CD4-positive, alpha-beta T cell (primary cell): ENCODE measurements at places on chromosomes 6 and 20. TPM values are rescaled to one million over a fixed set of nuclear protein-coding genes. Genes with fewer than 3 reads are reported as not detected.
A peak's percentile ranks its signal among the peaks of the same experiment; 100 is the strongest.

The KHDC1L gene
- not detected for total RNA-seq

DNA sequence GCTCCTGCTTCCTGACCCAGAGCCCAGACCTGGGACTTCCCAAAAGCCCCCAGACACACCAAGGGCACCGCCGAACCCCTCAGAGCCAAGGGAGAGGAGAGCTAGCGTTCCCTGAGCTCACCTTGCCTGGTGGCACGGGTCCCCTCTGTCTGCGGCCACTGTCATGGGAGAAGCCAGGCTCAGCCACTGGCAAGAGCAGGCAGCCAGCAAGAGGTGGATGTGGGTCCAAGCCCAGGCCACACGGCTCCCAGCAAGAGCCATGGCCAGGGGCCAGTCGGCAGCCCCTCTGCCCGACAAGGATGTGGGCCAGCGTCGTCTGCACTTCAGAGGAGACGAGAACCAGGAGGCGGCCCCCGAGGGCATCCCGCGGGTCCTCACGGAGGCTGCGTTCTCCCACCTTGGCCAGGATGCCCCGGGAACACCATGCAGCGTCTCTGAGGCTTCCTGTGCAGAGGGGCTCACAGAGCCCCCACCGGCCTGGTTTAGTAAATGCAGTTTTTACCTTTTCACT, 2.2 kb upstream of the PPDPF start:
- no peak for DNase-seq
- no peaks in the 10 kb centered on the region for H3K27me3 ChIP-seq
- H3K27ac ChIP-seq = no peak overlapping the region
- H3K4me1 ChIP-seq = peaks cover 29% of the 10 kb centered on the region
- H3K36me3 ChIP-seq = peaks cover 18% of the 10 kb centered on the region

GRCh38 chr6:35663447-35664235, 25.1 kb downstream of the FKBP5 start:
- H3K27ac ChIP-seq = peak overlapping the region; percentile 54
- H3K36me3 ChIP-seq = no peaks in the 10 kb centered on the region
- DNase-seq = no peak
- H3K27me3 ChIP-seq = no peaks in the 10 kb centered on the region
- peak overlapping the region; percentile 10 for H3K4me3 ChIP-seq

GRCh38 chr6:160040055-160040454, 71.2 kb downstream of the IGF2R start:
- no peak for DNase-seq
- no peaks in the 10 kb centered on the region for H3K27me3 ChIP-seq
- no peak overlapping the region for H3K27ac ChIP-seq

GRCh38 chr20:45359069-45359405, 3.9 kb upstream of the SYS1 start:
- H3K36me3 ChIP-seq = no peaks in the 10 kb centered on the region
- H3K27ac ChIP-seq = no peak overlapping the region
- peaks cover 37% of the 10 kb centered on the region for H3K4me1 ChIP-seq
- H3K4me3 ChIP-seq = no peak overlapping the region
- H3K27me3 ChIP-seq = no peaks in the 10 kb centered on the region

The BMP5 gene
- not detected for total RNA-seq

The GNMT gene
- total RNA-seq = 1.2 TPM

- H3K27me3 ChIP-seq = peaks cover 6% of the 10 kb centered on the region
- H3K4me1 ChIP-seq = no peaks in the 10 kb centered on the region
- no peak for DNase-seq
- no peaks in the 10 kb centered on the region for H3K36me3 ChIP-seq
- H3K4me3 ChIP-seq = no peak overlapping the region
- H3K27ac ChIP-seq = no peak overlapping the region
Observed at GRCh38 chr6:174036-174435, 118.3 kb upstream of the DUSP22 start.

DNA sequence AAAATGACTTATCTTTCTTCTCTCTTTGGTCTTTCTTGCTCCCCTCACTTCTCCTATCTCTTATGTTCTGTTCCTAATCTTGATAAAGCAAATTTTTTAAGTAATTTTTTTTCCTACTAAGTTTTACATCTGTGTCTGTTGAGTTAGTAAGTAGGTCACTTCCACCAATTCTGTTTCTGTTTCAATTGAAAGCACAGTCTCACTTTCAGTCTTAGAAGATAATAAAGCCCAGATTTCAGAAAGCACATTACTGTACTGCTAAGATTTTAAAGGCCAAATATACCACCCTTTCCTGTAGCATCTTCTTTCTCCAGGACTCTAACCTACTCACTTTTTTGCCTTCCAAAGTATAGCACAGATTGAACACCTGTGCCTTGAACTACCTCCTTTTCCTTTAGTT, 866.1 kb upstream of the ADGRB3 start:
- no peaks in the 10 kb centered on the region for H3K27me3 ChIP-seq
- H3K27ac ChIP-seq = no peak overlapping the region
- no peak overlapping the region for H3K4me3 ChIP-seq
- H3K4me1 ChIP-seq = no peaks in the 10 kb centered on the region

- H3K36me3 ChIP-seq = peaks cover 7% of the 10 kb centered on the region
- DNase-seq = no peak
- H3K4me1 ChIP-seq = peaks cover 40% of the 10 kb centered on the region
- no peaks in the 10 kb centered on the region for H3K27me3 ChIP-seq
- no peak overlapping the region for H3K4me3 ChIP-seq
- no peak overlapping the region for H3K27ac ChIP-seq
Observed at GRCh38 chr20:63857764-63858392, 3.4 kb upstream of the ABHD16B start.

The ENPP4 gene
- 4.3 TPM for total RNA-seq

- peaks cover 43% of the 10 kb centered on the region for H3K36me3 ChIP-seq
- H3K4me1 ChIP-seq = peaks cover 22% of the 10 kb centered on the region
- no peaks in the 10 kb centered on the region for H3K27me3 ChIP-seq
- H3K4me3 ChIP-seq = no peak overlapping the region
- H3K27ac ChIP-seq = no peak overlapping the region
Observed at GRCh38 chr20:59185809-59186208, 22.2 kb downstream of the ZNF831 start.

GRCh38 chr6:44641344-44642031, 254.0 kb downstream of the CDC5L start:
- no peak overlapping the region for H3K27ac ChIP-seq
- no peak overlapping the region for H3K4me3 ChIP-seq
- no peaks in the 10 kb centered on the region for H3K36me3 ChIP-seq
- no peaks in the 10 kb centered on the region for H3K27me3 ChIP-seq
- H3K4me1 ChIP-seq = no peaks in the 10 kb centered on the region
- DNase-seq = no peak

DNA sequence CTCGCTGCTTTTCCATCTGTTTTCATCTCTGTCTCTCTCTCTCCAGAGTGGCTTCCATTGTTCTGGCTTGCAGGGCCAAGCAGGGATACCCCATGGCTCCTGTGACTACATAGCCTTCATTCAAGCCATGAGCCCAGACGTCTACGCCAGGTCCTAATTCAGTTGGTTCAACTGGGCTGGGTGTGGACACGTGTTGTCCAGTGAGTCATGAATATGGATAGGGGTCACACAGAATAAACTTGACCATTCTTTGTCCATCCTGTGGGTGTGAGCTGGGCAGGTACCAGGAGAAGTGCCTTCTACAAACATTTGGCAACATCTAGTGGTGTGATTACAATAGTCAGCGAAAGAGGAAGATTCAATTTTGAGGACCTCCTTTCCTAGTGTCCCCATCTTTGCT, 96.9 kb upstream of the ARMC2 start:
- H3K27me3 ChIP-seq = no peaks in the 10 kb centered on the region
- no peak overlapping the region for H3K27ac ChIP-seq
- no peak overlapping the region for H3K4me3 ChIP-seq
- no peak for DNase-seq

GRCh38 chr6:163356324-163356723, 58.2 kb upstream of the QKI start:
- H3K4me1 ChIP-seq = no peaks in the 10 kb centered on the region
- no peak overlapping the region for H3K27ac ChIP-seq
- H3K36me3 ChIP-seq = no peaks in the 10 kb centered on the region
- H3K4me3 ChIP-seq = no peak overlapping the region
- no peak for DNase-seq

GRCh38 chr20:17990278-17990972, 21.6 kb downstream of the MGME1 start:
- no peak for DNase-seq
- H3K4me3 ChIP-seq = no peak overlapping the region
- H3K36me3 ChIP-seq = peaks cover 19% of the 10 kb centered on the region
- H3K27ac ChIP-seq = no peak overlapping the region

DNA sequence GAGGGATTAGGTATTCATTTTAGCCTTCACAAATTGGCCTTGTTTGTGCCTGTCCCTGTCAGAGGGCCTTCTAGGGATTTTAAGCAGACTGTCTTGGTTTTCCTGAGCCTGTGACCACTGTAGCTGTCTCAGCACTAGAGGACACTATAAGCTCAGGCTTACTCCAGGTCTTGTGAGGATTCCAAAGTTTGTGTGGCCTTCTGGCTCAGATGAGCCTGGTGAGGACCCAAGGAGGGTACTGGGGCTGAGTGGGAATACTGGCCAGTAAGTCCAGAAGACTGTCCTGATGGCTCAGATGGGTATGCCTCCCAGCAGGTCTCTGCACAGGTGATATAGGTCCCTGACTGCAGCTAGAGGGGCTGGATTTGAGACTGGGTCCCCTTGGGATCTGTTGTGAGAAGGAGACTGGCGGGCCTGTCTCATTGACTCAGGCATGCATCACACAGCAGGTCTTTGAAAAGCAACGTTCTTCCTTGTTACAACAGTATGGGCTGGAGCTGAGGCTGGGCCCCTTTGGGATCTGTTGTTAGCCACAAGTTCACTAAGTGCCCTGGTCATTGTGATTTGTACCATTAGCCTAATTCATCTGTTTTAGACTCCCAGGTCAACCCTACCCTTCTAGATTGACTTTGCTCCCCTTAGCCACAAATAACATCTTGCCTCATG, 26.3 kb upstream of the TFB1M start:
- H3K4me3 ChIP-seq = no peak overlapping the region
- H3K27ac ChIP-seq = no peak overlapping the region
- no peaks in the 10 kb centered on the region for H3K4me1 ChIP-seq
- no peak for DNase-seq
- no peaks in the 10 kb centered on the region for H3K36me3 ChIP-seq

The SLCO4A1 gene
- total RNA-seq = 2.3 TPM

- no peak for DNase-seq
- peaks cover 52% of the 10 kb centered on the region for H3K36me3 ChIP-seq
- no peak overlapping the region for H3K27ac ChIP-seq
- H3K4me1 ChIP-seq = no peaks in the 10 kb centered on the region
- H3K27me3 ChIP-seq = no peaks in the 10 kb centered on the region
Observed at GRCh38 chr20:35368666-35369423, 42.9 kb downstream of the UQCC1 start.

DNA sequence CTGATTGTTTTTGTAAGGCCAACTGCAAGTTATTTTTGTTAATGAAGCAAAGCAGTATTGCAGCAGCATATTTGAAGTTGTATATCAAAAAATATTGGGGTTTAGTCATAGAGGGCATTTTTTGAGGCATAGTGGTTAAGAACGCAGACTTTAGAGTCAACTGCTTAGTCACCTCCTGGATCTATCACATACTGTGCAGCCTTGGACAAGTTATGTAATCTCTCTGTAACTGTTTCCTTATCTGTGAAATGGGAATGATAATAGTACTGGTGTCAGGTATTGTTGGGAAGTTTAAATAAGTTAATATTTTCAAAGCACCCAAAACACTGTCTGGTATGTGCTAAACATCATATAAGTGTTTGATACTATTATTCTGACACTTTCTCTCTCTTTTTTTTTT, 27.2 kb upstream of the EFHC1 start:
- H3K4me3 ChIP-seq = no peak overlapping the region
- peaks cover 79% of the 10 kb centered on the region for H3K4me1 ChIP-seq
- H3K27me3 ChIP-seq = no peaks in the 10 kb centered on the region
- H3K27ac ChIP-seq = peak overlapping the region; percentile 16

The LAMA4 gene
- not detected for total RNA-seq

DNA sequence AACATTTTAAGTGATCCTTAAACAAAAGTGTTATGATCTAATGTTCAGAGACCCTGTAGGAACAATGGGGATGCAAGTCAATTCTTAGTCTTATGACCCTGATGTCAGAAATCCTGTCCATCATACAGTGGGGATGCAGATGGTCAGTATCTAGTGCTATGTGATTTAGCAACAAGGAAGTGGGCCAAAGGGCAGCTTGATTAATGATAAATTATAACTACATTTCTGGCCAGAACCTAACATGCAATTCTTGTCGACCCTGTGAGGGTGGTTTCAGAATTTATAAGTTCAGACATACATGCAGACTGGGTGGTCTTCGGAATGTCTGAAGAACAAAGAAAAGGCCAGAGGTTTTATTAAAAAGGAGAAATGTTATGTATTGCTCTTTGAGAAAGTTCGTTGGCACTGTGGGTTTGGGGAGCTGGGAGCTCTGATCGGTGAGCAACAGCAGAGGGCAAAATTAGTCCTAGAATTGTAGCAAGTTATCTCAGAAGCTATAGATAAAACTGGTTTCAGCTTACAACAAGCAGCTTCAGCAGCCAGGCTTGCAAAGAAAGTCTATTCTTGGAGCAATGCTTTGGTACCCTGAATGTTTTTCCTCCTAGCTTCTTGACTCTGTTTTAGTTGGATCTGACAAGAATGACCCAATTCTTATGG, 50.8 kb downstream of the RPF2 start:
- no peaks in the 10 kb centered on the region for H3K36me3 ChIP-seq
- no peaks in the 10 kb centered on the region for H3K27me3 ChIP-seq
- H3K27ac ChIP-seq = no peak overlapping the region
- no peaks in the 10 kb centered on the region for H3K4me1 ChIP-seq
- DNase-seq = no peak
- H3K4me3 ChIP-seq = no peak overlapping the region

GRCh38 chr20:5001174-5002076, at the start of gene SLC23A2:
TSS of gene SLC23A2 (minus strand) at chr20:5001510. CDS start at chr20:4932562, 68,948 bp downstream.
- no peaks in the 10 kb centered on the region for H3K27me3 ChIP-seq
- DNase-seq = peak; percentile 51
- peaks cover 34% of the 10 kb centered on the region for H3K4me1 ChIP-seq
- H3K27ac ChIP-seq = peak within 1 kb of the TSS; percentile 13
- peak within 1 kb of the TSS; percentile 76 for H3K4me3 ChIP-seq

DNA sequence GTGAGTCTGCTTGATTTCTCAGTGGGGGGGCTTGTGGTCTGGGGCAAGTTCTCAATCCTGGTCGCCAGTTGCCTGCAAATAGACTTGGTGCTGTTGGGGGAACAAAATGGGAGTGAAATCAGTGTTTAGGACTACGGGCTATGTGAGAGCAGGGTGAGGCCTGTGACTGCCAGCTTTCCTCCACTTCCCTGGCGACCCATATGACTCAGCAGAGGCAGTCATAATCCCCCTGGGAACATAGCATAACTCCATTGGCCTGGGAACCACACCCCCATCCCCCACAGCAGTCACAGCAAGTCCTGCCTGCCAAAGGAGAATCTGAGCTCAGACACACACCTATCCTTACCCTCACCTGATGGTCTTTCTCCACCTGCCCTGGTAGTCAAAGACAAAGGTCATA, 387.9 kb downstream of the LMBRD1 start:
- H3K27me3 ChIP-seq = no peaks in the 10 kb centered on the region
- H3K4me3 ChIP-seq = no peak overlapping the region
- no peak overlapping the region for H3K27ac ChIP-seq
- H3K36me3 ChIP-seq = no peaks in the 10 kb centered on the region
- no peak for DNase-seq
- no peaks in the 10 kb centered on the region for H3K4me1 ChIP-seq

The ZNF334 gene
- total RNA-seq = 0.19 TPM

DNA sequence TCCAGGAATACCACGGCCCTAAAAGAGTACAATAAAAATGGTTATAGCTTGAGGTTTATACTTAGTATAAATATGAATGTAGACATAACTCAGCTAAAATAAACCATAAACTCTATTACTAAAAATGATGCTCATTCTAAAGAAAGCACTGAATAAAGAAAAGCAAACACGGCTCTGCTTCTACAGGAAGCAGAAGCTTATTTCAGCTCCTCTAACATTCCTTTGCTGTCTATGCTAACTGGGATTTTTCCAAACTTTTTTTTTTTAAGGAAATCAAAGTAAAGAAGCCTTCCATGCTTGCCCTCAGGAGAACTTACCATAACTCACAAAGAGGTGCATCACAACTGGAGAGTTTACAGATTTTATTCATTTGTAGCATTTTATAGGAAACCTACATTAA, 30.8 kb downstream of the COL9A1 start:
- no peak for DNase-seq
- no peak overlapping the region for H3K4me3 ChIP-seq
- no peaks in the 10 kb centered on the region for H3K27me3 ChIP-seq
